ENCODE measurements at places on chromosomes 13 and 19.

- DNase-seq, result no peak
Observed at GRCh38 chr13:98297745-98298144, 120.7 kb upstream of the RNF113B start.

DNA sequence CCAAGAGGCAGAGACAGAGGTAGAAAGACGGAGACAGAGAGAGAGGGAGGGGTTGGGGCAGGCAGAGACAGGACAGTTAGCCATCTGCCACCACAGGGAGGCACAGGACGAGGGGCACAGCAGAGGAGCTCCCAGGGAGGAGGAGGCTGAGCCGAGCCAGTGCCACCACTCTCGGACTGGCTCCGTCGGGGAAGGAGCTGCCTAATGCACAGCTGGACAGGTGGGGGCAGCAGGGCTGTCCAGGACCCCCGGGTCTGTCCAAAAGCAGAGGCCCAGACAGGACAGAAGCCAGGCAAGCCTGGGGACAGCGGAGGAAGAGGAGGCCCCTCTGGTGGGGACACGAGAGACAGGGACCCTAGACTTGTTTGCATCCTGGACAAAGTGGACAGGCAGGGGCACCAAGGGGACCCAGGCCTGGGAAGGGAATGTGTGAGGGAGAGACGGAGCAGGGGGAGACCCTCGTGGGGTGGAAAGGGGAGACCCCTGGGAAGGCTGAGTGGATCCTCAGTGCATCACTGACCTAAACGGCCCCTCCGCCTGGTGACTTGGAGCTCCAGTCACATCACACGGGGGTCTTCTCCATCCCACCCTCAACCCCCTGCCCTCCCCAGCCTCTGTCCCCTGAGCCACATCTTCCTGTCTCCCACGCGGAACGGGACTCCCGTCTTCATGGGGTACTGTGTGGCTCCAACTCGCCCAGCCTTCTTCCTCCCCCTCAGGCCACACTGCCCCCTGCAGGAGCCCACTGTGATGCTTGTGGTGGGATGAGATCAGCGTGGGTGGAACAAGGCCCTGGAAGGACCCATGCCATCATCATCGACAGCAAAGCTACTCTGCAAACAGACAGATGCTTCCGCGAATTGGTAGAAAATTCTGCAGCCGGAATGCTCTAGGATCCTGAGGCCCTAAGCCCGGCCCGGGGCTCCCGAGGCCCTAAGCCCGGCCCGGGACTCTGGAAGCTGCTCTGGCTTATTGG, 915 bp downstream of the F10 start:
- DNase-seq, result no peak

- DNase-seq, result no peak
Observed at GRCh38 chr19:1287354-1288225, 1.9 kb downstream of the EFNA2 start.

DNA sequence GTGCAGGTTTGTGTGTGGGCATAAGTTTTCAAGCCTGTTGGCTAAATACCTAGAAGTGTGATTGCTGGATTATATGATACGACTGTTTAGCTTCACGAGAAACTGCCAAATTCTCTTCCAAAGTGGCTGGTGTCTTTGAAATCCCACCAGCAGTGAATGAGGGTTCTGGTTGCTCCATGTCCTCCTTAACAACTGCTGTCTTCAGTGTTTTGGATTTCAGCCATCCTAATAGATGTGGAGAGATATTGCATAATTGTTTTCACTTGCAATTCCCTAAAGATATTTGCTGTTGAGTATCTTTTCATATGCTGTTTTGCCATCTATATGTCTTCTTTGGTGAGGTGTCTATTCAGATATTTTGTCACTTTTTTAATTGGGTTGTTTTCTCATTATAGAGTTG, 390.5 kb downstream of the ZNF536 start:
- no peak for DNase-seq

DNA sequence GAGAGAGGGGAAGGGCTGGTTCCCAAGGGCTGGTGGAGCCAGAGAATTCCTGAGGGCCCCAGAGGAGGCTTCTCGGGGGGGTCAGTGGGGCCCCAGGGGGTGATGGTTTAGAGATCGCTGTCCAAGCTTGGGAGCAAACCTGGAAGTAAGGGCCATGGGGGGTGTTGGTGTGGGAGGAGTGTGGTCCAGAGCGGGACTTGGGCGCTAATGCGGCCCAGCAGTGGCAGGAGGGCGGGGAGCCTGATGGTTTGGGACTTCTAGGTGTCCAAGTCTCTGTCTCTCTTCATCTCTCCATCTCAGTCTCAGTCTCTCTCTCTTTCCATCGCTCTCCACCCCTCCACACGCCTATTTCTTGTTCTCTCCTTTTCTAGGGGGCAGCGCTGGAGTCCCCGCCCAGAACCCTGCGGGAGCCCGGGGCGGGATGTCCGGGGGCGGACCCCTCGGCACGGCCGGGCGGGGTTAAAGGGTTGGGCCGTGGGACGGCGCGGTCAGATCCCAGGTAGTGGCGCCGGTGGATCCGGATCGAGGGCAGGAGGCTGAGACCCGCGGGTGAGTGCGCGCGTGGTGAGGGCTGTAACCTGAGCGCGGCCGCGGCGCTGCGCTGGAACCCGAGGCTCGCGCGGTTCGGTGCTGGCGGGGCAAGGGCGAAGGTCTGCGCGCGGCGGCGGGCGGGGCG, at the start of gene CYP4F22:
Gene CYP4F22, plus strand, starts transcription at position 491 of the 676 bp plus-strand sequence. CDS start 16,812 bp downstream, outside the sequence.
- DNase-seq, result no peak

GRCh38 chr19:48858984-48859710, 9.3 kb downstream of the PLEKHA4 start:
- no peak for DNase-seq

GRCh38 chr13:30872276-30872594, 33.8 kb upstream of the MEDAG start:
- DNase-seq, result no peak

DNA sequence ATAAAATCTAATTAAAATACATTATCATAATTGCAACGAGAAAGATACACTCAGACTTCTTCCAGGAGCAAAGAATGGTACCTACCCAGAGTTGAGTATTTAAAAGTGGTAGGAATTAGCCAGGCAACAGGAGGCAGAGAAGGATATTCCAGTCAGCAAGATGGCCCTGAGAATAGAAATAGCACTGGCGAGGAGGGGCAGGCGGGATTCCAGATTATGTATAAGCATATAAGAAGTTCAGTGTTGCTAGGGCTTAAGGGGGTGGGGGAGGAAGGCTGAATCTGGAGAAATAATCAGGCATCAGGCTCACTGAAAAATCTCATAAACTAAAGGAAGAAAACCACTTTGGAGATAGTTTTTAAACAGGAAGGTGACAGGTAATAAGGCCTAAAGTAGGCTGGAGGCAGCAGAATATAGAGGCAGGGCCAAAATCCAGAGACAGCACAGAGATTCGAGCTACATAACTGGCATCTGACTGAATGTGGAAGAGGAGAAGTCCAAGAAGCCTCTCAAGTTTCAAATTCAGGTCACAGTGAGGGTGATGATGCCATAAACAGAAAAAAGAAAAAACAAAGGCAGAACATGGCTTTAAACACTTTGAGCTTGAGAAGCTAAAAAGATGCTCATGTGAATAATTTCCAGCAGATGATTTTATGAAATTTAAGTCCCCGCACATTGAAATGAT, 7.5 kb downstream of the KPNA3 start:
- no peak for DNase-seq

- DNase-seq, result no peak
Observed at GRCh38 chr19:12478234-12478941, 6.2 kb downstream of the ZNF709 start.

GRCh38 chr19:6425732-6426620, 1.4 kb upstream of the KHSRP start:
- DNase-seq, result no peak

DNA sequence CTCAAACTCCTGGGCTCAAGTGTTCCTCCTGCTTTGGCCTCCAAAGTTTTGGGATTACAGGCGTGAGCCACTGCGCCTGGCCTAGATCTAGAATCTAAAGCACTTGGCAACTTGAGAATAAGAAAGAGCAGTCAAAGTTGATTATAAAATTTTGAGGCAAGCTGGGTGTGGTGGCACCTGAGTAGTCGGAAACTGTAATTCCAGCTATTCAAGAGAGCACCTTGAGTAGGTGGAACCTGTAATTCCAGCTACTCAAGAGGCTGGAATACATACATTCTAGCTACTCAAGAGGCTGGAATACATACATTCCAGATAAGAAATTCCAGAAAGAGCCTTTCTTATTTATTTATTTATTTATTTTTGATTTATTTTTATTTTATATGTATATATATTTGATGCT, 8.3 kb upstream of the NAA16 start:
- no peak for DNase-seq

DNA sequence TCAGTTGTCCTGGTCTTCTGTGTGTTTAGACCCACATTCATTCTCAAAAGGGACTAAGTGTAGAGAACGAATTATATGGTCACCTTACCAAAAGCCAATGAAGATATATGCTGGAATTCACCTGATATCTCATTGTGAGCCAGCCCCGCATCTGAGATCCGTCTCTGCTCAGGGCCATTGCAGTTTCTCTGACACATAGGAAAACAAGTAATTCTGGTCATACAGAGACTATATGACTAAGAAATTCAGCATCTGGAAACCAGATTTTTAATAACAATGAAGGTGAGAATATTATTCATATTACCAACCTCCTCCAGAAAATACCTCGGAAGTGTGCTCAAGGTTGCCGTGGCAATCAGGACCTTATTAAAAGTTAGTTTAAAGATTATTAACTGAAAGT, 278.6 kb upstream of the EDNRB start:
- DNase-seq, result no peak

DNA sequence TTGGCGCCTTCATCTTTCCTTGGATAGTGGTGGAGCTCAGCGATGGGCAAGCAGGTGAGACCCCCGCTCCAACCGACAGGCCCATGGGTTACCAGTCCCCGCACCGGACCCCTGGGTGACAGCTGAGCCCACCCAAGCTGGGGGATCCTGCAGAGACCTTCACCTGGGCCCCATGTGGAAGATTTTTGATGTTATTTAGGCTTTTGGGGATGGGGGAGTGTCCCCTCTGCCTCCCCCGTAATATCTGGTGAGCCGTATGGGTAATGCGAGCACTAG, 4.9 kb upstream of the LILRA5 start:
- no peak for DNase-seq

DNA sequence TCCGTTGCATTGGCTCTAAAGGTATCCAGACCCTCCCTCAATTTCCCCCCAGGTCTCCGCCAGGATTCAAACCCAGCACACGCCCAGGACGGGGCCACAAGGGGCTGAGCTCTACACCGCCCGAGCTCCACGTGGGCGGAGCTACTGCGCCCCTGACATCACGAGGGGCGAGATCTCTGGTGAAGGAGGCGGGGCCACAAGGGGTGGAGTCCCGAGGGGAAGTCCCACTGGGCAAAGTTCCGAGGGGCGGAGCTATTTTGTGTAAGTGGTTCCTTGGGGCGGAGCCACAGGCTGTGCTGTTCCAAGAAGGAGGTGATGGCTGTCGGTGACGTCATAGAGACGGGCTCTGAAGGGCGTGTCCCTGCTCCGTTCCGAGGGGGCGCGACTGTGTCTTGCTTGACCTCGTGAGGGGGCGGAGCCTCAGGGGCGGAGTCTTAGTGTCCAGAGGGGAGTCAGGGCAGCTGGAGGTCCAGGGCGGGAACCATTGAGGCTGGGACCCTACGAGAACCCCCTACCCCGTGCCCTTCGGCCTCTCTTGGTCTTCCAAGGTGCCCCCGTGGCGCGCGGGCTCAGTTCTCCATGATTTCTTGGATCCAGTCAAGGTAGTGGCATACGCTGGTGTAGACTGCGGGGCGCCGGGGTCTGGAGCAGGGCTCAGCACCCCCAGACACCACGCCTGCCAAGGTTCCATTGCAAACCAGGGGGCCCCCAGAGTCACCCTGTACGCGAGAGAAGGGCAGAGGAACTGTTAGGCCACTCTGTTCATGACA, 1.3 kb upstream of the KLK8 start:
- peak; percentile 29 for DNase-seq

- DNase-seq, result no peak
Observed at GRCh38 chr19:29629836-29630534, 23.9 kb downstream of the POP4 start.

- DNase-seq, result peak; percentile 75
Observed at GRCh38 chr19:17405250-17406045, at the start of gene BST2. TSS of gene BST2 (minus strand) at chr19:17405630. CDS start at chr19:17405575, 55 bp downstream.

- DNase-seq, result no peak
Observed at GRCh38 chr13:24648983-24649687, 31.1 kb upstream of the ATP12A start.

- DNase-seq, result no peak
Observed at GRCh38 chr19:1113986-1114483, 10.2 kb downstream of the GPX4 start.

All from kidney tubule cell (primary cell).